ENCODE measurements at places on chromosomes 1 and 21. TPM values are rescaled to one million over a fixed set of nuclear protein-coding genes. Genes with fewer than 3 reads are reported as not detected.

DMRTA2 gene
- 14.2 TPM for total RNA-seq

LYPD8 gene
- total RNA-seq = not detected

MAEL gene
- total RNA-seq = not detected

LORICRIN gene
- not detected for total RNA-seq

SPRR1B gene
- 86.5 TPM for total RNA-seq

CDKN2C gene
- total RNA-seq = 0.36 TPM

ILDR2 gene
- total RNA-seq = not detected

SPRR2B gene
- total RNA-seq = 1.0 TPM

ESPN gene
- 2.4 TPM for total RNA-seq

KIAA1614 gene
- 1.1 TPM for total RNA-seq

PADI1 gene
- 6.0 TPM for total RNA-seq

Data from nasal cavity respiratory epithelium epithelial cell of viscerocranial mucosa (primary cell).